ENCODE measurements at places on chromosomes 3 and 15.

- DNase-seq = no peak
These were observed 41.7 kb downstream of the OXSM start for GRCh38 chr3:25831578-25831977.

- DNase-seq = no peak
These were observed 26.3 kb downstream of the ALS2CL start for GRCh38 chr3:46667061-46667621.

DNA sequence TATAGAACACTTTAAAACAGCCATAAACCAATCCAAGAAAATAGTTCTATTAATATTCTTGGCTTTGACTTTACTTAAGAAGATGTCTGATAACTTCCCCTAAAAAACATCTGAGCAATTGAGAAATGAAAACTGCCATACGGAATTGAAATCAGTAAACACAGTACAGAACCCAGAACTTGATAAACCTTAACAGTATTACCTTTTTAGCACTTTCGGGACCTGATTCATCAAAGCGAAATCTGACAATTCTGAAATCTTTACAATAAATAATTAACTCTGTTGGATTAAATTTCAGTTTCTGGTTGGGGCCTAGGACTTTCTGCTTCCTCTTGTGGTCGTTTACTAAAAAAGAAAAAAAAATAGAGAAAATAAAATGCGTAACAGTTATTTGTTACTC lies 17.3 kb downstream of the MTMR10 start:
- no peak for DNase-seq

DNA sequence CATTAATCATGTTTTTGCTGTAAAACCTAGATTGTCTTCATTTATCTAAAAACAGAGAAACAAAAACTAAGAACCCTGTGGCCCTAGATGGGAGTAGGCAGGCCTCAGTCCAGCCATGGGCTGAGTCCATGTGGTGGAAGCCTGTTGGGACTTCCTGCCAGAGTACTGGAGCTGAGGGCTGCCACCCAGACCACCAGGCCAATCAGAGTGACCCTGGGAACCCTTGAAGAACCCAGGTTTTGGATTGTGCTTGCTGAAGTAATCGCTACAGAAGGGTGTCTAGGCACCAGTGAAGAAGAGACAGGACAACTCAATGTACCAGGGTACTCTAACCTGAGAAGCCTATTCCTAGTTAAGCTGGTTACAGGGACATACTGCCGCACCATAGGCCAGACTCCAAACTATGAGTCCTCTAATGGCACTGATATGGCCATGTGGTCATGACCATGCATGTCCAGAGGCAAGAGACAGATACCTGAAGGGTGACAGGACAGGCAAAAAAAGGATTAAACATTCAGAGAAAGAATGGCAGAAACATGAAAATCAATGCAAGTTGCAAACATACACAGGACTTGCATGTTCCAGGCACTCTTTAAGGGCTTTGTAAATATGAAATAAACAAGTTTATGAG lies 12.9 kb downstream of the CSRNP1 start:
- no peak for DNase-seq

DNA sequence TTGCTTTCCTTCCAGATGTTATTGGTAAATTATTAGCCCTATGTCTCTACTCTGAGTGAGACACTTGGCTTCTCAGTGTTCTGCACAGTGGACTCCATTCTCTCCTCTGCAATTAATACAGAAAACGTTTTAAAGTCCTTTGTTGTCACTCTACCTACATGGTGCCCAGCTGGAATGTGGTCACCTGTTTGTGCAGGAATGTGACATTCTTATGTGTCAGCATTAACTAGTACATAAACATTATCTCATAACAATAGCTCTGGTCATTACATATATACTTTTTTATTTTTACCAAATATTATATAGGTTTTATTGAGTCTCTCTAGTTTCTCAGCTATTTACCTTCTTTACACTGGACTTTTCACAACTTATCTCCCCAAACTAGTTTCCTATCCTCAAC lies 147.0 kb upstream of the KCNMB2 start:
- DNase-seq = no peak

- DNase-seq = no peak
These were observed 143.9 kb downstream of the LSAMP start for GRCh38 chr3:116301422-116301821.

DNA sequence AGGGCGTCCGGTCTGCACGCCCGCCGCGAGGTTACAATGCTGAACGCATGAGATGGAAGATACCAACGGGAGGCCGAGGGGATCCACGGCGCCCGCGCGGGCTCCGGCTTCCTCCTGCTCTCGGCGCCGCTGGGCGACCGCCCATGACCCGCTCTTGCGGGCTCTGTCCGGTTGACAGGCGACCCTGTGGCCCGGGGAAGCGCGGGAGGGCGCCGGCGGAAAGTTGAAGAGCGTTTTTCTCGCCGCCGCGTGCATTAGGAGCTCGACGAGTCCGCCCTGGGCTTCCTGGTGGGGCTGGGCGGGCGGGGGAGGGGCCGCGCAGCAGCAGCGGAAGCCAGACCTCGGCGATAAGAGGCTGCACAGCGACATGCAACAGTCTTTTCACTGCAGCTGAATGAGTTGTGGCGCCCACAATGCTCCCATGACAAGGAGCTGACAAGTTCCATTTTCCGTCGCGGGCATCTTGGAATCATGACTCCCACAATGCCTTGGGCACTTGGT lies at the start of gene MBNL1:
Gene MBNL1, plus strand, starts transcription at position 375 of the 501 bp plus-strand sequence. CDS start 31,265 bp downstream, outside the sequence.
- peak; percentile 64 for DNase-seq

DNA sequence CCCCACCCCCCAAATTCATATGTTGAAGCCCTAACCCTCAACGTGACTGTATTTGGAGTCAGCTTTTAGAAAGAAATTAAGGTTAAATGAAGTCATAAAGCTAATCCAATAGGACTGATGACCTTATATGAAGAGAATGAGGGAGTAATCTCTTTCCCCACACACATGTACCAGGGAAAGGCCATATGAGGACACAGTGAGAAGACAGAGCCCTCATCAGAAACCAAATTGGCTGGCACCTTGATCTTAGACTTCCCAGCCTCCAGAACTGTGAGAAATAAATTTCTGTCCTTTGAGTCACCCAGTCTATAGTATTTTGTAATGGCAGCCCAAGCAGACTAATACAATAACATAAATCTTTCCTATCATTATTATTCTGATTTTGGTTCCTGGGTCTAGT lies 194.7 kb upstream of the NANOGP8 start:
- DNase-seq = no peak

DNA sequence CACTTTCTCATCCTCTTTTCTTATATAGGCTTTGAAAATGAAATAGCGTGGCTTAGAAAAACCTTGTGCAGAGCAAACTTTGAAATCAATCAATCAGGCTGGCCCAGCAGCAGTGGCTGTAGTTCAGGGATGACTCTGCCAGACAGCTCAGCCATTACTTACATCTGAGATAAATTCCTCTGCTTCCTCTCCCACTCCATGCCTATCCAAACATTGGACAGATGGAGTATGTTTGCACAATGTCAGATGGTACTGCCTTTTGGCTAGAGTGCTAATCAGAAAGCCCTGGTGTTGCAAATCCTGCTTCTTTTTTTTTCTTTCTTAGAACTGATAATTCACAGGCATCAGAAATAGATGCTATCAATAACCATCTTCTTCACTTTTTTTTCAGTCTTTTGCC lies 1065.1 kb downstream of the AGBL1 start:
- DNase-seq = no peak

GRCh38 chr3:175346573-175347356 lies 487.6 kb downstream of the NAALADL2 start:
- no peak for DNase-seq

GRCh38 chr15:73226093-73226814 lies 142.5 kb downstream of the HCN4 start:
- DNase-seq = no peak

DNA sequence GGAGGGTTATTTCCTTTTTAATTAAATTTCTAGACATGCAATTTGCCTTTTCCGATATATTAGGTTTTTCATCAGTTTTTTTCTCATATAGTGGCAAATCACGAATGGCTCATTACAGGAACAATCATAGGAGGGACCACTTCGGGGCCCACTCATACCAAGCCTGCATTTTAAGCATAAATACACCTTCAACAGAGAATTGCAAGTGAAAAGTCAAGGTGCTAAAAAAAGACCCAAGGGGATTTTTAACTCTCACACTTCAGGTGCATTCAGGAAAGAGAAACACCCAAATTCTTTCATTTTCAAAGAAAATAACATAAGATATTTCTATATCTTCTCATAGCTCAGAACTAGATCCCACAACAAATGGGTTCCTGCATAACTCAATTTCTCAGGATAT lies 979.6 kb upstream of the NR2F2 start:
- no peak for DNase-seq

DNA sequence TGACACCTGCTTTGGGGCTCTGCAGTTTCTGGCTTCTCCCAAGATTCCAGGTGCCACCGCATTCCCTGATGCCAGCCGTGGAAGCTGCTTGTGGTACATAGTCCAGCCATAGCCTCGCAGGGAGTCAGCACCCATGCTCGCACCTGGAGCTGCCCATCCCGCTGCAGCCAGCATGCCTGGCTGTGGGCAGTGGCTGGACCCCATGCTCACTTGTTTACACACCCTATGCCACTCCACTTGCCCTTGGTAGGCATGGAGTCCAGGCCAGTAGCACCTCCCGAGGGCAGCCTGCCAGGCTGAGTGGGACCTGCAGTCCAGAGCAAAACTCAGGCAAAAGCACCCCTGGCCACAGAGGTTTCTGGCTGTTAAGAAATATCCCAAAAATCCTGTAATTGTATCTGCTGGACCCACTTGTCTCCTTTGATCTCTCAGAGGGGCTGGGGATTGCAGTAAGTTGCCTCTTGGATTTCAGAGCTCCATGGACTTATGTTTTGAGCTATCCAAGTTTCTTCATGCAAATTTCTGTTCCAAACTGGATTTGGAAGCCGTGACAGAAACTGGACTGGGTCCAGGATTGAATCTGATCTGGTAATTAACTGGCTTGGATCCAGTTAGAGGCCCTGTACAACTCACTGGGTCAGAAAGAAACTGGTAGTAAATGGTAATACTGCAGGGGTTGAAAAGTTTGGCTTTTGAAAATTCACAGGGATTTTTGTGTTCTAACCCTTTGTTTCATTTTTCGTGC lies 149.3 kb downstream of the FMN1 start:
- no peak for DNase-seq

DNA sequence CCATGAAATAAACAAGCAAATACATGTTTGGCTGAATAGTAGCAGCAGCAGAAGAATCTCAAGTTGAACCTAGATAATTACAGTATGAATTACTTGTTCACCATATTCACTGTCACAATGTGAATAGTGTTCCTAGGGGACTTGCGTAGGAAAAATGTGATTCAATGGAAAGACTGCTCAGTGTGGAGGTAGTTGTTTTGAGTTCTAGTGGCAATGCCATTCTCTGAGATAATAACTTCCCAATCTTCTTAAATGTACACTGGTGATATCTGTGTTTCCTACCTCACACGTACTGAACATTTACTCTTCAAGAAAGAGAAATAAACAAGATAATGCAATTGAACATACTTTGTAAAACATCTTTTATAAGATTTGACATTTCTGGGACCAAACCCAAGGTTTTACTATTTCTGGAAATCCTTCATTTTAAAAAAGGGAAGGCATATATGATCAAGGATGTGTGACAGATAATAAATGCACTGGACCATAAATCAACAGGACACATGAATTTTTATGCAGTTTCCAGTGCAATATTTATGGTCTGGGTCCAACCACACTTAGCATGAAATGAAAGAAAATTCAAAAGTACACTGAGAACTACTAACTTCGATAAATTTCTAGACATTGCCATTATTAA lies 598.3 kb upstream of the ZNF385D start:
- DNase-seq = no peak

- no peak for DNase-seq
These were observed 16.6 kb upstream of the UBP1 start for GRCh38 chr3:33456756-33457155.

GRCh38 chr15:55168350-55168974 lies 28.3 kb downstream of the RSL24D1 start:
- no peak for DNase-seq

DNA sequence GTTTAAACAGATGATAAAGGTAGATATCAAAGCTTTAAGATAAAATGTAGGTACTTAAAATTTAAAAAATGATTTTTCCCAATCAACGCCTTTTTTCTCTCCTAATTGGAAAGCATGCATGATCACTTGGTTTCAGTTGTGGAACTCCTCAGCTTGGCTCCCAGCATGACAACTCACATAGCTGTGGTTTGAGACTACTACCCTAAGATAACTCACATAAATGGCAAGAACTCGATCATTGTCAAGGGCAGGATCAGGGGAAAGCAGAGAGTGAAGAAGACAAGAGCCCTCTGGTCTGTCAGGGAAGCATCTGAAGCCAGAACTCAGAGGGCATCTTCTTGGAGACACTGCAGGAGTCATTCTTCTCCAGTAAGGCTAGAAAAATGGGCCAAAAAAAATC lies 516.7 kb downstream of the NTRK3 start:
- no peak for DNase-seq

DNA sequence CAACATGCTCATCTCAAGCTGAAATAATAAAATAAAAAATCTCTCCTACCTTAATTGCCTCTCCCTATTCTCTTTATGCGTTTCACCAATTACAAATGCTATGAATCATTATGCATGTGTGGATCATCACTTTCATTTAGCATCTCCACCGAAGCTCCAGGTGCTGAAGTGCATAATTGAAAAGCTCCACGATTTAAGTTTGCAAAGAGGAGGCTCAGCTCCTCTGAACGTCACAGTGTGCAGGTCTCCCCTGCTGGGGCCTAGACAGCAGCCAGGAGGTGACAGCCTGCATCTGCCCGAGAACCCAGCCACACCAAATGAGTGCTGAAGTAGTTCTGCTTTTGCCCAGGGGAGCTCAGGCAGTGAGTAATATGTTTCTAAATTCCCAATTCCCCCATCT lies 60.5 kb upstream of the GLCE start:
- no peak for DNase-seq

DNA sequence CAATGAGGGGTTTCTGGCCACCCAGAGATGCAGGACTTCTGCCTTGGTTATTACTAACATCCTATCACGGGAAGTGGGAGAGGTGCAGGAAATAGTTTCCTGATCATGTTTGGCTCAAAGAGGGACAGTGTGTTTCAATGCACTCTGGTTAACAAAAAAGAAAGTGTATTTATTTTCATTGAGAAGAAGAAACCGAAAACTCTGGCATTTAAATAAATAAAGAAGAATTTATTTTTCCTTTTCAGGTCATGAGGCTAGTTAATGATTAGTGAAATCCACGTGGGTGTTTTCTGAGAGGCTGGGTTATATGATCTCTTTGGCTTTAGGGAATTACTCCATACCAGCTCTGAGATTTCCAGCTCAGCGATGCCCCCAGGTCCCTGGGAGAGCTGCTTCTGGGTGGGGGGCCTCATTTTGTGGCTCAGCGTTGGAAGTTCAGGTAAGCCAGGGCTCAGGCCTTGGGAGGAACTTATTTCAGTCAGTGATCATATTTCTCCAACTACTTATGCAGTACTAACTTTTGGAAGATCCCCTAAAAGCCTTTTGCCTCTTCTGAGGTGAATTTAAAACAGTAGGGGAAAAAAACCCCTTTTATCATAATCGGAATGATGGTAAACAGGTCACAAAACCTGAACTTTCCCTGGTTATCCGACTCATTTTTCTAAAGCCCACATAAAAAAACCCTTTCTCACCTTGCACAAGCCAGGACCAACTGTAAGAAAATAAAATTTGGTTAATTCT lies at the start of gene PLA1A:
Gene PLA1A, plus strand, starts transcription at position 338 of the 741 bp plus-strand sequence. Its CDS starts 29 bp downstream, at position 367.
- DNase-seq = no peak

GRCh38 chr15:98731712-98732450 lies 83.5 kb downstream of the IGF1R start:
- no peak for DNase-seq

- no peak for DNase-seq
These were observed 64.7 kb downstream of the GPR176 start for GRCh38 chr15:39855400-39855799.

All from activated gamma-delta T cell treated with anti-CD3 and anti-CD28 coated beads, Interleukin-2, amount 50 U/mL, for 16 hours (primary cell).